Mesothelial cell of epicardium (in vitro differentiated cells): ENCODE measurements at places on chromosomes 7 and 10.
A peak's percentile ranks its signal among the peaks of the same experiment; 100 is the strongest.

DNA sequence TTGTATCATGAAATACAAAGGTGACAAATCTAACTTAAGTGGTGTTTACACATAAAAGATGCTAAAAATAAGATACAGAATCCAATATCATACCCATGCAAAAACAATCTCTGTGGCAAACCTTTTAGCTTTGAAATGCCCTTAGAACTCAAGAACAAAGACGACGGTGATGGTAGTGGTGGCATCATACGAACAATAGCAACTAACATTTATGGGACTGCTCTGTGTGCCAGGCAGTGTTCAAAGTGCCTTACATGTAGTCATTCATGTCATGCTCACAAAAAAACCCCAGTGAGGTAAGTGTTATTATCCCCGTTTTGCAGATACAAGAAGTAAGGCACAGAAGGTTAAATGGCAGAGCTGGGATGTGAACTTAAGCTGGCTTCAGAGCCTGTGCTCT is 563.9 kb downstream of the PARD3 start:
- no peak for DNase-seq

DNA sequence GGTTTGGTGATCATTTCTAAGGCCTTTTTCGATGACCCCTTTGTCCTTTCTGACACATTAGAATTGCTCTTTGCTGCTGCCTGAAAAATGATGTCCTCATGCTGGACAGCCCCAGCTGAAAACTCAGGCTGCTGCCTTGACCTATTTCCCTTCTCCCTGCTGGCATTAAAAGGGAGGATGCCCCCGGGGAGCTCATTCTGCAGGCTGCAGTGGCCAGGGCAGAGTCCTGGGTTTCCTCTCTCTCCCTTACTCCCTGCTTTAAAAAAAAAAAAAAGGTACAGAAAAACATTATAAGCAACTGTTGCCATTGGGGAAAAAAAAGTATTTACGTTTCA is 35.4 kb downstream of the LRRC4 start:
- no peak for DNase-seq

DNA sequence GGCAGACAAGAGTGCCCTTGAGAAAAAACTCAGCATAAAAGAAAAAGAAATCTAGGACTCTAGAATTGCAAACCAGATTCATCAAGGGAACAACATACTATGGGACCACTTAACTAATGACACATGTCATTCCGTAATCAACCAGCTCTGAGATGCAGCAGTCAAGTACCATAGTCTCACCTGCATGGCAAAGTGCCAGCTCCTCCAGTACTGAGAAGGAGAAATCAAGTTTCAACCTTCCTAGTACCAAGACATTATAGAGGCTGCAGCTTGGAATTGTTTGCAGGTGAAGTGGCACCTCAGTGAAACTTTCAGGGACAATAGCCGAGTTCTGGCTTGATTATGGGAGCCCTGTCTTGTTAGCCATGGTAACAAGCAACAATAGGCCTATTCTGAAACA is 11.5 kb downstream of the STEAP1 start:
- DNase-seq: no peak

DNA sequence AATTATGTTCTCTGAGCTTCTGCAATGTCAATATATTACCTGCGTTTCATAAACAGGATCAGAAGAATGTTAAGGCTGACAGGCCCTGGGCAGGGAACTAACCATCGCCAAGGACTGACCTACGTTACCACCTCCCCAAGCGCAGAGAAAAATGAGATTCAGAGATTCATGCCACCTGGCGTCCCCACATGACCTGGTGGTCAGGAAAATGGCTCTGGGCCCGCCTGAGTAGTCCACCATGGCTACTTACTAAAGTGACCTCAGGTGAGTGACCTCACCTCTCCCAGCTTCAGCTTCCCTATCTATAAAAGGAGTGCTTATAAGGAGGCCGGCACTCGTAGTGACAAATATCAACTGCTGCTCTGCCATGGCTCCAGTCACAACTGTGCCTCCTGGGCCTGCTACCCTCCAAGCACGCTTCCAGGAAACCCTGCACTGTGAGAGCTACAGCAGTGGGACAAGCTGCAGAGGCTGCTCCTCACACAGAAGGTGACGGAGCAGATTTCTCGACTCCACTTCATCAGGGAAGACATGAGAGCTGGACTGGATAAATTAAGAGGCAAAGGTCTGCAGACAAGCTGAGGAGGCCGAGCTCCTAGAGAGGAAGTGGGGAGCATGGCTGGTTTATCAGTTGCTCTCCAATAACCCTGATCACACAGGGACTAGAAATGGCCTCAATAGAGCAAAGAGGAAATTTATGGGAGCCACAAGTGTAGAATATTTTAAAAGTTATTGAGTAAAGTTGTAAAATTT is 103.0 kb downstream of the RNF216 start:
- no peak for DNase-seq

DNA sequence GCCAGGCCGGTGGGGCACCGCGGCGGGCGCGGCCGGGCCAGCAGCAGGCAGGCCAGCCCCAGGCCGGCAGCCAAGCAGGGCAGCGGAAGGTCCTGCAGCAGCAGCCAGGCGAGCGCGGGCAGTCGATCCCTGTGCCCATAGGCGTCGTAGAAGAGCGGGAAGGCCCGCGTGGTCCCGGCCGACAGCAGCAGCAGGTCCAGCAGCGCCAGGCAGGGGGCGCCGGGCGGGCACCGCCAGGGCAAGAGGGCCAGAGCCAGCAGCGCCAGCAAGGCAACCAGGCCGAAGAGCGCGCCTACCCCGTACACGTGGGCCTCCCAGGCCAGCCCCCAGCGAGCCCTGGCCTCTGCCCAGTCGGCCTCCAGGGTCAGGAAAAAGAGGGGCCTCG is 8.4 kb upstream of the RBM28 start:
- DNase-seq: no peak

GRCh38 chr10:59106441-59106840 is 70.0 kb upstream of the PHYHIPL start:
- no peak for DNase-seq

DNA sequence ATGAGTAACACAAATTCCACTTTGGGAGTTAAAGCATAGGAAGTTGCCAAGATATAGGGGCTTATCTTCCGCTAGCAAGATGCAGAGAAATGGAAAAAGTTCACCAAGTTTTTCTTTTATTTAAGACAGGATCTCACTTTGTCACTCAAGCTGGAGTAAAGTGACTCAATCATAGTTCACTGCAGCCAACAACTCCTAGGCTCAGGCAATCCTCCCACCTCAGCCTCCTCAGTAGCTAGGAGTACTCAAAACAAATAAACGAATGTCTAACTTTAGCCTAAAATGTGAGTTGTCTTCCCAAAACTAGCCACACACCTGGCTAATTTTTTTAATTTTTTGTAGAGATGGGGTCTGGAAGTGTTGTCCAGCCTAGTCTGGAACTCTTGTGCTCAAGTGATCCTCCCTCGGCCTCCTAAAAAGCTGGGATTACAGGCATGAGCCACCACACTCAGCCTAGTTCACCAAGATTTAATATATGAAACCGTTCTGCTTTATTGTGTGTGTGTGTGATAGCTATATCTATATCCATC is 9.9 kb downstream of the VIM start:
- DNase-seq: no peak

GRCh38 chr7:34074421-34074820 is 169.1 kb downstream of the BMPER start:
- DNase-seq: no peak

DNA sequence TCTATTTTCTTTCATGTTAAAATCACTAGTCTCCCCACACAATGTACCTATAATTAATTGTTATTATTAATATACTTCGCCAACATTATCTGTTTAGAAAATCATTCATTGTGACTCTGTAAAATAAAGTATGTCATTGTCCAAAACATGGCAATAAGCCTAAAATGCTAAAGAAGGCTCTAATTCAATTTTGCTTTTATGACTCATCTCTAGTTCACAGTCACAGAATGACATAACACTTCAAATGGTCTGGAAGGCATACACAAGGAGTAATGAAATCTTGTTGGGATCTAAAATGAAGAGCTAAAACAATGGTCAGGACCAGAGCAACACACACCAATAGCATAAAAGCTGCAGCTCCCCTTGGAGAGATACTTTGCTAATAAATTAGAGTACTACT is 505.8 kb downstream of the GPAM start:
- DNase-seq: no peak

DNA sequence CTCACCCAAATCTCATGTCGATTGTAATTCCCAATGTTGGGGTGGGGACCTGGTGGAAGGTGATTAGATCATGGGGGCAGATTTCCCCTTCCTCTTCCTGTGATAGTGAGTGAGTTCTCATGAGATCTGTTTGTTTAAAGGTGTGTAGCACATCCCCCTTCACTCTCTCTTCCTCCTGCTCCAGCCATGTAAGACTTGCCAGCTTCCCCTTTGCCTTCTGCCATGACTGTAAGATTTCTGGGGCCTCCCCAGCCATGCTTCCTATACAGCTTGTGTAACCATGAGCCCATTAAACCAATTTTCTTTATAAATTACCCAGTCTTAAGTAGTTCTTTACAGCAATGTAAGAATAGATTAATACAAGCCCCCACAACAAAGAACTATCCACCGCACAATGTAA is 109.9 kb upstream of the JAZF1 start:
- no peak for DNase-seq

- no peak for DNase-seq
Observed at GRCh38 chr7:66344166-66344565, 139.0 kb downstream of the TPST1 start.

DNA sequence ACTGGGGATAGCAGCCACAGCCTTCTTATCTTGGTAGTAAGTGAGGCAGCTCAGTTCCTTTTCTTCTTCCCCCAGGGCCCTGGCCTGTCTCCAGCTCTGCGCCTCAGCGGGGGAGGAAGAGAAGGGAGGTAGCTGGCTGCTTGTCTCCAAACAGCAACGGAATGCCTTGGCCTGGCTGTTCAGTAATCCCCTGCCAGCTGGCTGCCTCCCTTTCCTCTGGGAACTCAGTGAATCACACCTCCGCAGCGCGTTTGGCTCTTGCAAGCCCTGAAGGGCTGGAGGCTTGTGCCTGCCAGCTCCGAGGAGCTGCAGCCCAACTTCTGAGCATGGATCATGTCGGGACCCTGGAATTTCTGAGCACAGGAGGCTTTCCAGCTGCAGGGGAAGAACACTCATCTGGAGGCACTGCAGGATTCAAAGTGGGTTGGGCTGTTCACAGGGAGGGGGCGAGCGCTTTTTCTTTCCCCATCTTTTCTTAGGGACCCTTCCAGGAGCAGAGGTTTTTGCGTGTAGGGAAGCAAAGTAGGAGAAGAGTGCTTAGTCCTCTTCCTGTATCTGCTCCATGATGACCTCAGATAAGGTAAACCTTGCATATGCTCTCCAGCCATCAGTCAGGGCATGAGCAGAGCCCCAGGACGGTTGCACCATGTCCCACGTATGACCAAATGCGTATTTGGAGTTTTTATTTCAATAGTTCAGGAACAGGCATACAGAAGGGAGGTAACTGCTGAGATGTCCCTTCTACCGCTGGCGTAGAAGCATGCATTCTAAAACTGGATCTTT is 253.2 kb upstream of the INHBA start:
- DNase-seq: peak; percentile 93

DNA sequence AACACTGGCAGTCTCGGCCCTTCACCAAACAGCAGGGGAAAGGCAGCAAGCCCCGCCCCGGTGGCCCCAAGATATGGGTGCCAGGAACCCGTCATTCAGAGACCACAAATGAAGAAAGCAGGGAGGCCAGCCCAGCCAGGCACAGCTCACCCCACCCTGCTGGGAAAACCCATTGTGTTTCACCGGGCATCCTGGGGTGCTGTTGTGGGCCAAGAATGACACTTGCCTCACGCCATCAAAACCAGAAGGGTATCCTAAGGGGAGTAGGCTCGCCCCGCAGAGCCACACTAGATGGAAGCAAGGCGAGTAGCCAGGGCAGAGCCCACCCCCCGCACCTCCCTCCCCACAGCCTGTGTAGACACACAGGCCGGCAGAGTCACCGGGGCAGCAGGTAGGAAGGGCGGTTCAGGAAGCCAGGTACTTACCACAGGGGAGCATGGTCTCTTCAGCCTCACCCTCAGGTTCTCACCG is 72.5 kb upstream of the KCNMA1 start:
- DNase-seq: no peak

DNA sequence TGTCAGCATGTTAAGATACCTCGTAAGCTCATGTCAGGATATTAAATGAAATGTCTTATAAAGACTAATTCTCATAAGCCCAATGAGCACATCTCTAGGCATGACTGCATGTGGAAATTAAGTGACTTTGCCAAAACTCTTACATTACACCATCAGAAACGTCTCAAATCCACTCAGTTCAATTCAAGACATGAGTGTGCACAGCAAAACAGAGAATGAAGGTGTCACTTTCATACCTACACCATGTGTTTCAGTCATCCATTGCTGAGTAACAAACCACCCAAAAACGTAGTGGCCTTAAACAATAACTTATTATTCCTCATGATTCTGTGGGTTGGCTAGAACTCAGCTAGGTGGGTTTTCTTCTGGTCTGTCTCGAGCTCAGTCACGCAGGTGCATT is 99.8 kb downstream of the ATE1 start:
- DNase-seq: no peak

DNA sequence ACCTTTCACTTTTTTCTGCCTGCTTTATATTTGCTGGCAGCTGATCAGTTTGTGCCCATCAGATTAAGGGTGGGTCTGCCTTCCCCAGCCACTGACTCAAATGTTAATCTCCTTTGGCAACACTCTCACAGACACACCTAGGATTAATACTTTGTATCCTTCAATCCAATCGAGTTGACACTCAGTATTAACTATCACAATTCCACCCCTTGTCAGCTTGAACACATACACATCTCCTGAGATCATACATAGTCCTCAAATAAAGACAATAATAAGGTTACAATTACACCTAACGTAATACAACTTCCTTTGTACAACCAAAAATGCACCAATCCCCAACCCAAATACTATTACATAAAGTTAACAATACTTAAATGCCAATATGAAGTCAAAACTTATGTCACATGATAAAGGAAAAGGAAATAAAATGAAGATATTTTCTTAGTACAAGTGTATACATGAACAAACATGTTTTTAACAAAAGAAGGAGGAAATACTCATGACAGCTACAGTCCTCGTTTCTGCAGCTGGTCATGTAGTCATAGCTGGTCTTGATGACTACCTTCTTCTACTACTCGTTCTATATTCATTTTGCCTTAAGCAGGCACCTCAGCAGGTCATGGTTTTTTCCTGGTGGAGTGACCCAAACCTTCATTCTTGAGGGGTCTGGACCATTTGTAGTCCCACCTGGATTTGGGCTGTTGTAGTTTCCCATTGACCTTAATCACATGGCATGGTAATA is 96.7 kb upstream of the CABCOCO1 start:
- no peak for DNase-seq

GRCh38 chr7:33743594-33743993 is 161.7 kb upstream of the BMPER start:
- no peak for DNase-seq

- DNase-seq: no peak
Observed at GRCh38 chr7:111931016-111931517, 275.1 kb downstream of the DOCK4 start.

DNA sequence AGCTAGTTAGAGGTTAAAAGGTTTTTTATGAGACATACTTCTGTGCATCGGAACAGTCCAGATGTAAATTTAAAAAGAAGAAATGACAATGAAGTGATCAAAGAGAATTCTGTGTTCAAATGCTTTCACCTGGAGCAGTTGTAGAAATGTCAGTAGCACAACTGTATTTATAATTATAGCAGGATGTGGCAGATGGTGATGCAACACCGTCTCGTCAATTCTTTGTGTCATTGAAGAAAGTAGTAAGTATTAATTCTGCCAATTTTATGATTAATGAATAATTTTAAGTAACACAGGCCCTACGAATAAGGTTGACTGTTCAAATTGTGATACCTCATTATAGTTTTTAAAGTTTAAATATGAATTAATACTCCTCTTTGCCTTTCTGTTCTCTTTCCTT is 171.1 kb downstream of the ADK start:
- DNase-seq: no peak

GRCh38 chr7:15352421-15353206 is 209.2 kb downstream of the AGMO start:
- no peak for DNase-seq

- no peak for DNase-seq
Observed at GRCh38 chr10:42926843-42927242, 144.2 kb downstream of the BMS1 start.
